ENCODE measurements at places on chromosomes 3 and 15. TPM values are rescaled to one million over a fixed set of nuclear protein-coding genes. Genes with fewer than 3 reads are reported as not detected.

DNA sequence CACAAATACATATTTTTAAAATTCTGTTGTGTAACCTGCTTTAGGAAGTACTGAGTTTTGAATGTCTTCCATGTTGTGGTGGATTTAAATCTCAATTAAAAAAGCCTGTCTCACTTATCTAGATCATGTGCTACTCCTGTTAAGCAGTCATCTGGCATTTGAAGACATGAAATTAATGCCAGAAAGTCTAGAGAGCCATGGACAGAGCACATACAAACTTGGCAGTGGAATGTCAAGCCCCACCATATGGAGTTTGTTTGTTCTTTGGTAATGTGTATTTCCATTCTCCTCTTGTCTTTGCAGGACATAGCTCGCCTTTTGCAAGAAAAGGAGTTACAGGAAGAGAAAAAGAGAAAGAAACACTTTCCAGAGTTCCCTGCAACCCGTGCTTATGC is 39.3 kb upstream of the UTS2B start:
- no peak for DNase-seq

GRCh38 chr3:81545572-81545971 is 215.9 kb downstream of the GBE1 start:
- DNase-seq = no peak

- no peak for DNase-seq
These were observed 49.9 kb upstream of the RYK start for GRCh38 chr3:134300520-134300919.

- DNase-seq = no peak
These were observed 64.8 kb upstream of the SGO1 start for GRCh38 chr3:20250786-20251185.

- DNase-seq = no peak
These were observed 145.3 kb downstream of the DNAJB8 start for GRCh38 chr3:128321418-128321817.

GRCh38 chr3:41602121-41602520 is 359.8 kb downstream of the ULK4 start:
- no peak for DNase-seq

GRCh38 chr3:81694662-81695061 is 66.8 kb downstream of the GBE1 start:
- DNase-seq = no peak

- DNase-seq = no peak
These were observed 74.6 kb downstream of the TRIM42 start for GRCh38 chr3:140752499-140752898.

The EHHADH gene
- 0.70 TPM for total RNA-seq

The CMTM8 gene
- total RNA-seq = 2.5 TPM

The CYP1A2 gene
- total RNA-seq = not detected
